CD4-positive, alpha-beta T cell (primary cell): ENCODE measurements at places on chromosomes 5 and 9. TPM values are rescaled to one million over a fixed set of nuclear protein-coding genes. Genes with fewer than 3 reads are reported as not detected.

SHC3 gene
- total RNA-seq: not detected

RIC1 gene
- 24.7 TPM for total RNA-seq

ELL2 gene
- total RNA-seq: 98.1 TPM

INSYN2B gene
- not detected for total RNA-seq

FAT2 gene
- total RNA-seq: not detected

RNF183 gene
- total RNA-seq: not detected

IFNA13 gene
- total RNA-seq: not detected

TMEM252 gene
- total RNA-seq: not detected

LCN1 gene
- total RNA-seq: not detected

MAN1B1 gene
- total RNA-seq: 66.9 TPM

IZUMO3 gene
- total RNA-seq: not detected

PCDHGA5 gene
- not detected for total RNA-seq

ZDHHC11B gene
- 15.1 TPM for total RNA-seq

GALNT12 gene
- total RNA-seq: 11.5 TPM

NEUROG1 gene
- not detected for total RNA-seq

PRDM9 gene
- not detected for total RNA-seq

TMEM215 gene
- total RNA-seq: not detected

WDR38 gene
- not detected for total RNA-seq

PGGT1B gene
- 37.5 TPM for total RNA-seq

SNX18 gene
- 10.3 TPM for total RNA-seq

ENTPD2 gene
- not detected for total RNA-seq

MZB1 gene
- 0.42 TPM for total RNA-seq

POLR3G gene
- 0.80 TPM for total RNA-seq

TMEM267 gene
- 9.6 TPM for total RNA-seq

WNT8A gene
- total RNA-seq: not detected

SLC1A1 gene
- 0.11 TPM for total RNA-seq

CAMSAP1 gene
- total RNA-seq: 16.8 TPM

CDHR2 gene
- 1.6 TPM for total RNA-seq

CDH10 gene
- total RNA-seq: not detected

RLN1 gene
- total RNA-seq: 0.84 TPM

GAPT gene
- not detected for total RNA-seq

PIP5K1B gene
- not detected for total RNA-seq

RPS14 gene
- 5,317 TPM for total RNA-seq

SNCB gene
- not detected for total RNA-seq

SH2D3C gene
- 11.8 TPM for total RNA-seq

PDZD2 gene
- total RNA-seq: 1.3 TPM

KCNT1 gene
- 0.22 TPM for total RNA-seq

CD14 gene
- 1.7 TPM for total RNA-seq

PDE6A gene
- total RNA-seq: not detected
